Astrocyte of the hippocampus (primary cell): ENCODE measurements at places on chromosomes 11 and 22.

DNA sequence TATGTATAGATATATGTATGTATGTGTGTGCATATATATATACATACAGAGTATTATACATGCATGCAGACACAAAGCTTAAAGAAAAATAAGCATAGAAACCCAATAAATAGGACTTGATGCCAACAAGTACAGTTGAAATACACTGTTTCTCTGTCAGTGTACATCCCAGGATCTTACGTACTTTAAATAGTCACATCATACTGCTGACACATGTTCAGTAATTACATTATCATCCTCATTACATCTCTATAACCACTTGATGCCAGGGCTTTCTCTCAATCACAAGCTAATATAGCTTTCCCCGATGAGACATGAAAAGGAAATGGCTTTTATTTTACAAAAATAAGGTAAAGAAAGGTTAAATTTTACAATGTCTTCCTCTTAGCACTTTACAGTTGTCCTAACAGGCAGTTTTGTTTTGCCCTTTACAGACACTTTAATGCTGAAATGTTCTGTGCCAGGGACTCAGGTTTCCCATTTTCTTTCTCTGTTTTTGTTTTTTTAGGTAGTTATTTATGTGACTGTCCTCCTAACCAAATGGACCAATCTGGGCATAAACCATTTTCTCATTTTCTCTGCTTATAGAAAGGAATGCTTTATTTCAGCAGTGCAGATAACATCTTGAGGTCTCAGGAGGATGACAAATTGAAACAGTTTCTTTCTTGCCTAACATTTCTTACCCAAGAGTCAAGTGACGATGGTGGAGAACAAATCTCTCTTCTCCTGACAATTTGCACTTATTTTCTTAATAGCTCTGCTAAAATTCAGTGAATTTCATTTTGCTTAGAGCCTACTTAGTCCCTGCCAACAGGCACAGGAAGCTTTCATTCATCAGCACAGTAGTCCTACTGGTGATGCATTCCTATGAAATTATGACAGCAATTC, 350.2 kb downstream of the TTC28 start:
- peak; percentile 27 for DNase-seq

- no peak for DNase-seq
Observed at GRCh38 chr22:33474587-33474986, 416.4 kb upstream of the SYN3 start.

GRCh38 chr22:26431261-26431995, 2.4 kb downstream of the ASPHD2 start:
- no peak for DNase-seq

GRCh38 chr11:1342946-1343345, 33.5 kb upstream of the TOLLIP start:
- no peak for DNase-seq

GRCh38 chr22:41656556-41656955, 32.1 kb downstream of the SNU13 start:
- DNase-seq, result no peak

DNA sequence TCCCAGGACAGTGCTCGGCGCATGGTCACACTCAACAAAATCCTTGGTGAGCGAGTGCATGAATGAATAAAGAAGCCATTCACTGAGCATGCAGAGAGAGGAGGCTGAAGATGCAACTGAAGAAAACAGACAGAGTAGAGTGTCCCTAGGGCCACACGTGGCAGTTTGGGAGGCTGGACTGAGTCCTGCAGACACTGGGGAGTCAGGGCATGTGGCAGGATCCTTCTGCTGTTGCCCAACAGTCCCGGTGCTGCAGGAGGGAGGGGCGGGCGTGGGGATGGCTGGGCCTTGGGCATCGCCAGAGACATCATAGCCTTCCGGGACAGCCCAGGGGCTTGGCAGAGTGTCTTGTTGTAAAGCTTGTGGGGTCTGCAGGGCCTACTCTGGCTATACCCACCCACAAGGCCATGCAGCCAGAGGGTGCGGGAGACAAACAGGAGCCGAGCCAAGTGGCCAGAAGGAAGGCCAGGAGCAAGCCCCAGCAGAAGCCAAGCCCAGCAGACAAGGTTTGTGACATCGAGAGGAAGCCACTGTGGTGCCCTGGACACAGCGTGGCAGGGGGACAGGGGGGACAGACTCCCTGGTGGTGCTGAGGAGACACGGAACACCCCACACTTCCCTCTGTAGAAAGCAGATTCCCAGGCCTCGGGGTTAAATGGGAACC, 26.7 kb upstream of the FBLN1 start:
- DNase-seq, result no peak

- no peak for DNase-seq
Observed at GRCh38 chr22:19757140-19757984, 3.2 kb upstream of the TBX1 start.

- DNase-seq, result no peak
Observed at GRCh38 chr11:60921777-60922335, 2.4 kb upstream of the TMEM132A start.

GRCh38 chr11:134393638-134394037, 18.4 kb downstream of the B3GAT1 start:
- no peak for DNase-seq

- DNase-seq, result no peak
Observed at GRCh38 chr11:117395476-117395875, 67.8 kb downstream of the CEP164 start.

DNA sequence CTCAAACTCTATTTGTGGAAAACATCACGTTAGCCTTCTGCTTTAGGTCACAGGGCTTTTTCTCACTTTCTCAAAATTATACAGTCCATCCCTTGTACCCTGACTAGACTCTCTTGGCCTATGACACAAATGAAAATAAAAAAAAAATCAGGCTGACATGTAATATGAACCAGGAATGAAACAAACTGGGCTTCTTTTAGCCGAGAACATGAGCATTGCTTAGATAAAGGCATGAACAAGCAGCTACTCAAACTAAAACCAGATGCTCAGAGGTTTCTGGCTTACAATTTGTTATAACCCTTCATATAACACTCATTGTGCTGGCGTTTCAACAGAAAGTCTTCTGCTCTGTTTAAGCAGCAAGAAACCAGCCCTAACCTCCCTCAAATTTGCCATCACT, 265.5 kb upstream of the NARS2 start:
- DNase-seq, result no peak

DNA sequence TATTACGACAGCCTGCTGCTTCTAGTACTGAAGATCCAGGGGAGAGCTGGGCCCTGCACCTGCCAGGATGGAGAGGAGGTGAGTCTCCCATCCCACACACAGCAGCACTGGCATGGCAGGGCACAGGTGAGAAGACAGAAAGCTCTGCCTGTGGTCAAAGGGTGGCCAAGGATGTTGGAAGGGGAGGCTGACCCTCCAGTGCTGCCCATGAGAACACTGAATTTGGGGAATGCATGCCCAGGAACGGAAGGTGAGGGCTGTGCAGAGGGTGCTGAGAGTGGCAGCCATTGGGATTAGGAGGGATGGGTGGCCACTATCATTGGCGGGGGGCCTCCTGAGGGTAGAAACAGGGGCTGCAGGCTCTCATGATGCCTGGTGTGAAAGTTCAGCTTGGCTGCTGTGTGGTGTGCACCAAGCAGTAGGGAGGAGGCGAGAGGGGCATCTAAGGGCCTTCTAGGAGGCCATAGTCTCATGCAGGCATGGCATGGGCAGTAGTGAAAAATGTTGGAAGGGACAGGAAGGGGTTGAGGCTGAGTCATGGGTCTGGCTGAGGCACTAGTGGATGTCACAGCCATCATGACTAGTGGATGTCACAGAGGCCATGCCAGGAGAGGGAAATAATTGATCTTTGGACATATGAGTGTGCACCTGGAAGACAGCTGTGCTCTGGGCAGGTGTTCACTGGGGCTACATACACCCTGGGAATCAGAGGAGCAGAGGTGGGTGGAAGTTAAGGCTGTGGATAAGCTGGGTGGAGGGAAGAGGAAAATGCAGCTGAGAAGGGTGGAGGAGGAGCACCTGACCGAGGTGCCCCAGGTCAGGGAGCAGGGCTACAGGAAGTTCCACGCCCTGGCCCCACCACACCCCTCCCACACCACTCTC, 2.5 kb upstream of the LRRC74B start:
- no peak for DNase-seq

DNA sequence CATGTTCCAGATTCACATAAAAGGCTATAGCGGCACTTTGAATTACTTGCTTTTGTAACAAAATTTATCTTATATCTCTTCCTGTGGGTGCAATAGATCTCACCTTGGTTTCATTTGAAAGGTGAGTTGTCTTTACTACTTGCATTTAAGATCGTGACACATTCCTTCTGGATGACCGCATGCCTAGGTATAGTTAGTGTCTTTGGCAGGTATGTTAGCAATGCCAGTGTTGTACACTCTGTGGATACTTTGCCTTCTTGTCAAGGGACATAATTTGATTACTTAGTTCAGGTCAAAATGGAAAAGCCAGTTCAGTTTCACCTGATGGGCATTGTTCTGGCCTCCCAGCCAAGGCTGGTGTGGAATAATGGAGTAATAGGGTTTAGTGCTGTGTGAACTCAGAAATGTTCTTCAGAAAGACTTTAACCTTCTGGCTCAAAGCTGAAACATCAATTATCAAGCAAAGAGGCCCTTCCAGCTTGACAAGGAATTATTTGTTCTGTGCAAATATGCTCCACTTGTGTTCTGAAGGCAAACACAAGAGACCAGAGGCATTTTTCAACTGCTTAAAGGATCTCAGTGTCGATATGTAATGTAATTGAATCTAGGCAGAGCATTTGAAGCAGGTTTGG, 64.6 kb downstream of the AMOTL1 start:
- DNase-seq, result no peak

GRCh38 chr11:75938543-75938942, 123.5 kb downstream of the UVRAG start:
- peak; percentile 12 for DNase-seq

DNA sequence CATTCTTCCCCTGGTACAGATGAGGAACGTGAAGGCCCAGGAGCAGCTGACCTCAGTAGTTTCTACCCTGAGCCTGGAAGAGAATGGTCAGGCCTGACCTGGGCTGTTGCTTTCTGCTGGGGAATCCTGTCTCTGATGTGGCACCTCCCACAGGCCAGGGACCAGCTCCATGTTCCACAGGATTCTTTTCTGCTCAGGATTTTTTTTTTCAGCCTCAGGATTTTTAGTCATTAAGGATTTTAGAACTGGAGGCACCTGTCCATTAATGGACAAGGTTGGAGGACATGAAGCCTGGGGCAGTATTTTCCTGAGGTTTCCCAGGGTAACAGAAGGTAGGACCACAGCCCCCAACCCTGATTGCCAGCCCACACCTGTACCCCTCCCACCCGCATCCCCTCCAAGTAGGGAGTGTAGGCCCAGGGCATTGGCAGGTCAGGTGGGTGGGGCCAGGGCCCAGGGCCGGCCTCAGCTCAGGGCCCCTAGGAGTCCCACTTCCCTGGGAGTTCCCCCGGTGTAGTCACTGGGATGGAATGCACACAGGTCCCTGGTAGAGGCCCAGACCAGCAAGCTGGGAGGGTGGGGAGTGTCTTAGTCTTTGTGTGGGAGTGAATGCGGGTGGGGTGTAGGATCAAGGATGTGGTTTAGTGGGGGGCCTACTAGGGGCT, 16.1 kb downstream of the BIK start:
- peak; percentile 88 for DNase-seq

DNA sequence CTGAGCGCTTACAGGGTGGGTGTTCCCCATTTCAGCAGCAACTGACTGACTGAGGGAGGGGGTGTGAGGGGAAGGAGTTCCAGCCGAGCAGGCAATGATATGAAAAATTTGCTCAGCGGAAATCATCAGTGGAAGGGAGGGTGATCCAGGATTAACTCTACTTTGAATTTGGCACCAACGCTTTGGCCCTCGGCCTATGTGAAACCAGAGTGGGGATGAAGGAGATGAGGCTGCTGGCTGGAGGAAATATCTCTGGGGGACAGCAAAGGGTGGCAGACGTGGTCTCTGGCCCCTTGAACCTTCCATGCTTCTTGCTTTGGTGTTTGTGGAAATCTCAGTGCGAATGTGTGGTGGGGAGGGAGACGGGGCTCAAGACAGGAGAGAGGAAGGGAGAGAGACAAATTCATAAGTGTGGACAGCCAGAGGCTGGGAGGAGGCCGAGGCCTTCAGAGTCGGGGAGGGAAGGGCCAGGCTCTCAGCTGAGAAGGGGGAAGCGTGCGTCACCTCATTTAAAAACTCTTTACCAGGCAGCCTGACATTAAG, 83.6 kb downstream of the FDX1 start:
- DNase-seq, result no peak

DNA sequence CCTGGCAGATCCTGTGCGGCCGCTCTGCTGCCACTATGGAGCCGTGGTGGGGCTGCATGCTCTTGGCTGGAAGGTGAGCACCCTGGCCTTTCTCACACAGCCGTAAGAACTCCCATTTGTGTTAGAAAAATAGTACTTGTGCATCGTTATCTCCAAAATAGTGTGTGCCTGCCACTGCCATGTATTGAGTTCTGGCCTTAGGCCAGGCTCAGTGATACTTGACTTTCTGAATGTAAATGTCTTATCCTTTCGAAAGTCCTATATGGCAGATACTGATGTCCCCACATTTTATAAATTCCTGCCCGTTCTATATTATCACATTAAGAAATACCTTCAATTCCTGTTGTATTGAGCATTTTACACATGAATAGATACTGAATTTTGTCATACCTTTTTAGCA, 4.4 kb upstream of the TMEM179B start:
- no peak for DNase-seq

DNA sequence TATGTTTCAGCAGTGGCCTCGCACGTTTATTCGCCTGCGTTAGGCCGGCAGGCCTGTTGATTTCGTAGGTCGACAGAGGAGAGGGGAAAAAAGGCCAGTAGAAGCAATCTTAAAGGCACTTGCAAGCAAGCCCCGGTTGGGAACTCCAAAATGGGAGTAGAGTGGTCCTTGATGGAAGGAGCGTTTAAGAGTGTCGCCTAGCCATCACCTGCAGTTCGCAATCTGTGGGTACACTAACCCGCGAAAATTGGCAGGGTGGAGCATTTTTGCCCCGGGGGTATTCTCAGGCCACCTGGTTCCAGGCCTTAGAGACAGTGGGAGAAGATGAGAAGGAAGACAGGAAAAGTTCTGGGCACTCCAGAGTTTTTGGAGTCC, 1.1 kb downstream of the EWSR1 start:
- DNase-seq, result peak; percentile 26

- peak; percentile 53 for DNase-seq
Observed at GRCh38 chr11:7600205-7600775, 73.0 kb downstream of the CYB5R2 start.

- no peak for DNase-seq
Observed at GRCh38 chr11:21640491-21640890, 552.4 kb upstream of the ANO5 start.

DNA sequence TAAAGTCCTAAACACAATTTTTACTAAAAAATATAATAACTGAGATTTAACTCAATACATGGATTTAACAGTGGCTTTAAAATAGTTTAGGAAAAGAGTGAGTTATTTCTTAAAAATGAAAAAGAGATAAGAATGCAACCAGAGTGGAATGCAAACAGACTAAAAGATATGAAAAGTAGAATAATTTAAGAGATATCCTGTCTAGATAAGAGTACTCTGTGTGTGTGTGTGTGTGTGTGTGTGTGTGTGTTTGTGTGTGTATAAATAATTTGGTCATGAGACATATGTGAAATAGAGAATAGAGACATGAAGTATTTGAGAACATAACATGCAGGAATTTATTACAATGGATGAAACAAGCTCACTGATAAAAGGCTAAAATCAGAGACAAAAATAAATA, 986.9 kb upstream of the CHORDC1 start:
- no peak for DNase-seq
